ENCODE measurements at places on chromosomes 1 and 21.

- no peak for DNase-seq
Observed at GRCh38 chr1:2209400-2210083, 15.0 kb upstream of the FAAP20 start.

DNA sequence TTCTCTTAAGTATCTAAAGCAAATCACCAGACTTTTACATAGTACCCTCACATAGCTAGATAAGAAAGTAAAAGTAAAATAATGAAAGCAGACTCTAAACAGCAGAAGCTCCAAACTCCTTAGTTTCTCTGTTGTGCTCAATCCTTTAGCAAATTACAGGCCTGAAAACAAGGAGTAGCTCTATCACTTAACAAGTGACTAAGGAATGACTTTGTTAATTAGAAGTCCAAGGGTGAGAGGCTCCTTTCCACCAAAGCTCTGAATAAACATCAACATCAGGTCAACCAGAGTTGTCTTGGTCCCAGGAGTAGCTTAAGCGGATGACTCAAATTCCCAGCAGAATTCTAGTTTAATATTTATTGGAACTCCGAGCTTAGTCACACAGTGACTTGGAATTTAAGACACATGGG is 5.9 kb downstream of the NRIP1 start:
- peak; percentile 35 for DNase-seq

GRCh38 chr1:97174039-97174704 is 452.6 kb downstream of the PTBP2 start:
- DNase-seq, result peak; percentile 14

DNA sequence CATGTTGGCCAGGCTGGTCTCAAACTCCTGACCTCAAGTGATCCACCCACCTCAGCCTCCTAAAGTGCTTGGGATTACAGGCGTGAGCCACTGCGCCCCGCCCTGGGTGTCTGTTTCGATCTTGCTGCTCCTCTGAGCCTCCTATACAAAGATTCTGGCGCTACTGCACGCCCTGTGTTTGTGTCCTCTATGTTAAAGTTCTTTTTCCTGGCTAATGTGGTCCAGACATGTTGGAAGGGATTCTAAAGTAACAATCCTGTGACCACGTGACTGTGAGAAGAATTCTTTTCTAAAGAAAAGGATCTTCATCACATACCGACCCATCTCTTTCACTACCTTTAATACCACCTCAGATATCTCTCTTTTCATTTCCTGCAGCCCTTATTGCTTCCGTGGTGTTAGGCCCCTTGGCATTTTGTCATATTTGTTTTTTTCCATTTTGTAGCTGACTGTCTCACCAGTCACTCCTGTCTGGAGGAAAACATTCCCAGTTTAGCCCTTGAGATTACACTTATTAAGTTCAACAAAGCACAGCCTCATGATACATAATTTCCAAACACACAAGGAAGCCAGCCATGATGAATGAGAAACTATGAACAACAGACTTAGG is 27.2 kb upstream of the ENO1 start:
- DNase-seq, result no peak

- no peak for DNase-seq
Observed at GRCh38 chr1:238832106-238832505, 554.3 kb upstream of the CHRM3 start.
